ENCODE measurements at places on chromosomes 4 and X.

DNA sequence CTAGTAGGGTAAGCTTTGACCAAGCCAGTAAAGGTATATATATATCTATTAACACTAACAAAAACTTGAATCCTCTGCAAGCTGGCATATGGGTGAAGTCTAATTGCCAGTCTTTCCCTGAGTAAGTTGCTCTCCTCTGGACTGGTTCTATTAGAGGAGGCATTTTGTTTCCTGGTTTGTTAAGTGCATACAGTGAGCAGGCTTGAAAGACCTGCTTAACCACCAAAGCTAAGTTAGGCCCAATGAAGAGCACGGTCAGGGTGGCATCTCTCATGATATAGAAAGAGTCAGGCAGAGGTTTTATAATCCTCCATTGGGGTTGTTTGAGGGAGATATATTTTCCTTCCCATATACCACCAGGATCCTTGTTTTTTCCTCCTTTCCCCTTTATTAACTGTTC, 9.6 kb upstream of the AREG start:
- DNase-seq = no peak

- no peak for DNase-seq
Observed at GRCh38 chr4:168529257-168529656, 32.4 kb downstream of the PALLD start.

DNA sequence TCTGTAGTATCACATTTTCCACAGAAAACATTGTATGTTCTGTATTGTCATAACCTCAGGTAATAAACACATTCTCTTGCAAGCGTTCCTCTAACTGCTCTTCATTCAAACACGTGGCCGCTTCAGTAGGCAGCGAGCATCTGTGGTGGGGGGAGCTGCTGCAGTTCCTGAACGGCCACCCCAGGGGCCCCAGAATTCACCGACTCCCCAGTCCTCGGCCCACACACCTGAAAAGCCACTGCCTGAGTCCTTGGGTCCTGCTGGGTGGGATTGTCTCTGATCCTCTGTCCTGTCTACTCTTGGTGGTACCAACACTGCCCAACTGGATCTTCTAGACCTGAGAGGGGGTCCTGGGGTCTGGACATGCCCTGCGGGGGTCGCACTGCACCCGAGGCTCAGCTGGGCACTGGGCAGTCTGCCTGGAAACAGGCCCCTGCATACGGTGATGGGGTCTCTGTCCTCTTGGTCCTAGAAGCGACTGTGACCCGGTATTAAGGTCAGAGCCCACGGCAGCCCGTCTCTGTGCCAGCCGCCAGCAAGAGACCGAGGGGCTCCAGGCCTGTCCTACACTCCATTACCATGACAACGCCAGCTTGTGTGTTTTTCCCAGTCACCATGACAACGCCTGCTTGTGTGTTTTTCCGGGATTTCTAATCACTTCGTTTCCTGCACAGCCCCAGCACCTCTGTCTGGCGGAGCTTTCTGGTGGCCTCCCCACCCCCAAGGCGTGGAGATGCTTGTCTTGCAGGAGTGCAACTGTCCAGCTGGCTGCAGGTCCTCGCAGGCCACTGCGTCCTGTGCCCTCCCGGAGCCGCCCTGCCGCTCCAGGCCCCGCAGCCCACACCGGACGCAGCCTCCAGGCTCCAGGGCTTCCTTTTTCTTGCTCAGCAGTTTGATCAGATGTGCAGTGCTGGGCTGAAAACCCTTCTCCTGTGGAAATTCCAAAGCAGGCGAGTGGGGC, 16.0 kb downstream of the CTBP1 start:
- DNase-seq = peak; percentile 64

GRCh38 chr4:2842687-2843262, 869 bp upstream of the ADD1 start:
- DNase-seq = no peak

- DNase-seq = no peak
Observed at GRCh38 chr4:72340803-72341431, 228.1 kb downstream of the ADAMTS3 start.

- DNase-seq = no peak
Observed at GRCh38 chrX:23766650-23767551, 16.1 kb upstream of the SAT1 start.

GRCh38 chr4:26762650-26763049, 98.0 kb upstream of the STIM2 start:
- DNase-seq = no peak

DNA sequence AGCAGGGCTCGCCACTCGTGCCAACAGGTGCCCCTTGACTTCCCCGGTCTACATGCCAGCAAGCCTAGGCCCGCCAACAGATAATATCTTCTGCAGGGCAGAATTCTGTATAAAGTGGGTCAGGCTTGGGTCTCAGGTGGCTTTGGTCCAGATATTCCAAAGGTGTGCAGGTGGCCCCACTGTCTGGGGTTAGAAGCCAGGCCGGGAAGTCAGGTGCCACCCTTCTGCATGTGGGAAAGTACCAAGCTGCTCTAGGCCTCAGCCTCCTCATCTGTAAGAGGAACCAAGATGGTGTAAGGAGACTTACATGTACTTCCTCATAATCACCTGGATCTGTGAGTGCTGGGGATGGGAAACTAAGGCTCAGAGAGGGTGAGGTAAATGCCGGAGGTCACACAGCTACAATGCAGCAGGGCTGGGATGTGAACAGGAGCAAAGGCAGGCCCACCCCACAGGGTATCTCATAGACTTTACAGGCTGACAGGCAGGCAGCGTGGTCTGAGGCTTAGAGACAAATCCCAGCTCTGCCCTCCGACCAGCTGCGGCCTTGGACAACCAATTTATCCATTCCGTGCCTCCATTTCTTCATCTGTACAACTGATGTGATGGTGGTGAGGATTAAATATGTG, 35.9 kb downstream of the WDR1 start:
- peak; percentile 32 for DNase-seq

GRCh38 chrX:48591255-48591791, 6.0 kb upstream of the WDR13 start:
- DNase-seq = no peak

DNA sequence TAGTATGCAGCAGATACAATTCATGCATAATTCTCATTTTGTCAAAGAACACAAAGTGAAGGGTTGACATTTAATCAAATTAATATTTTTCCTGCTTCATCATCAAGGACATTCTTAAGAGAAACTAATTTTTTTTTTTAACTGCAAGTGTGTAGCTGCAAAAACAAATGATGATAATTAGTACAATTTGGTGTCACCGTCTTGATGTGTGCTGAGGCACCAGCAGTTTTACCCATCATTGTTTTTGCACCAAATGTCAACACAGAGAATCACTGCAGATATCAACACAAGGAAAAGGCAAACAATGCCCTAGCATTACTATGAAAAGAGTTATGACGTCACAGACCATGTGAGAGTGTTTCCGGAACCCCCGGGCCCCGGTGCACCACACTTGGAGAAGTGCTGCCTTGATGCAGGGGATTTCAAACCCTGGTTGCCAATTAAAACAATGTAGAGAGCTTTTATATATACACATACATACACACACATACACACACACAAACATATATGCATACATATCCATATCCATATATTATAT, 55.9 kb downstream of the AGA start:
- DNase-seq = no peak

- DNase-seq = no peak
Observed at GRCh38 chr4:38601244-38601915, 62.6 kb upstream of the KLF3 start.

DNA sequence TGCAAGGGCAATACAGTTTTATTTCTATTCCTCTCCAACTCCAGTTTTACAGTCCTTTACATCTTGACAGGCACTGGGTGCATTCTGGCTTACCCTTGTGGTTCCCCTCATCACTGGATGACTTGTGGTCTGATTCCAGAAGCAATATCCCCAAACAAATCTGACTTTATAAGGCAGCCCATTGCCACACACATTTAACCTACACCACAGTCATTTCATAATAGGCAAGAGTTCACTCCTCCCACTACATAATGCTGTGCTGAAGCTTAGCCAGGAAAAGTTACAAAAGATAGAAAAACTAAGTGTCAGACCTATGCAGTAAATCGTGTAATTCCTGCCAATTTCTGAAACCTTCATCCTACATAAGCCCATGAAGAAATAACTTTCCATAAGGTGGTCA, 82.9 kb upstream of the MID1IP1 start:
- no peak for DNase-seq

DNA sequence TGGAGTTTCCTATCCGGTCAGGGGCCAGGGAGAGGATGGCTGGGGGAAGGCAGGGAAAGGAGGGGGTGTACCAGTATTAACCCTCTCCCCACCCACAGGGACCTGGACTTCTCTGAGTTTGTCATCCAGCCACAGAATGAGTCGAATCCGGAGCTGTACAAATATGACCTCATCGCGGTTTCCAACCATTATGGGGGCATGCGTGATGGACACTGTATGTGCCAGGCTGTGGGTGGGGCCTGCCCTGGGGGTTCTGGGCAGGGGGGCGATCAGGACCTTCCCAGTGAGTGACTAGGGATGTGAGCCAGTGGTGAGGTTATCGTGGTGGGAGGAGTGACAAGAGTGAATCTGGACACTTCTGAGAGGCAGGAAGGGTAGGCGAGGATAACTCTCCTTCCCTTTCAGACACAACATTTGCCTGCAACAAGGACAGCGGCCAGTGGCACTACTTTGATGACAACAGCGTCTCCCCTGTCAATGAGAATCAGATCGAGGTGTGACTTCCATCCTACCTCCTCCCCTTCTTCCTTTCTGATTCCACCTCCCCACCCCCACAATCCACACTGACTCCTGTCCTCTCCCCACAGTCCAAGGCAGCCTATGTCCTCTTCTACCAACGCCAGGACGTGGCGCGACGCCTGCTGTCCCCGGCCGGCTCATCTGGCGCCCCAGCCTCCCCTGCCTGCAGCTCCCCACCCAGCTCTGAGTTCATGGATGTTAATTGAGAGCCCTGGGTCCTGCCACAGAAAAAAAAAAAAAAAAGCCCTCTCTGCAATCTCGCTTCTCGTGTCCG, 14.6 kb downstream of the USP11 start:
- no peak for DNase-seq

DNA sequence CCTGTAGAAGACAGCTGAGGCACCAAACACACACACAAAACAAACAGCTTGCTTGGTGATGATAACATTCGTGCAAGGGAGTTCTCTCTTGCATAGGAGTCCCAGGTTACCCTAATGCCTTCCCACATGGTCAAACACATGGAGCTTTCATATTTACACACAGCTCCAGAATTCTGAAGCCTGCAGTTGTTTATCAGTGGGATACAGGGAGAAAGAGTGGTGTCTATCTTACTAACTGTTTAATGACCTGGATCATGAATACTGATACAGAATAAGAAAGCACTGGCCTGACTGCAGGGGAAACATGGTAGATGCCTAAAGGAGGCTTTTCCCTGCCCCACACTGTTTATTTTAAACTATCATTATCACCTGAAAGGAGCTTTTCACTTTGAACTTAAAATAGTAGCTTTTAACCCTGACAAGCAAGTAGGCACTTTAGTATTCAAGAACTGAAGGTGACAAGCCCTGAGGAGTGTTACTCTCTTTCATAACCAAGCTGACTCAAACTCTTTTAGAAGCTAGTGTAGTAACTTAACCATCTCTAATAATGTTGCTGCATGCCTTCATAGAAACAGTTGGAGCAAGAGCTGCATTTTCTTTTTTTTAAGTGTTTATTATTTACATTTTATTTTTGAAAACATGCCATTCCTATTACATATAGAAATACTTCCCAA, 15.6 kb downstream of the TET2 start:
- no peak for DNase-seq

DNA sequence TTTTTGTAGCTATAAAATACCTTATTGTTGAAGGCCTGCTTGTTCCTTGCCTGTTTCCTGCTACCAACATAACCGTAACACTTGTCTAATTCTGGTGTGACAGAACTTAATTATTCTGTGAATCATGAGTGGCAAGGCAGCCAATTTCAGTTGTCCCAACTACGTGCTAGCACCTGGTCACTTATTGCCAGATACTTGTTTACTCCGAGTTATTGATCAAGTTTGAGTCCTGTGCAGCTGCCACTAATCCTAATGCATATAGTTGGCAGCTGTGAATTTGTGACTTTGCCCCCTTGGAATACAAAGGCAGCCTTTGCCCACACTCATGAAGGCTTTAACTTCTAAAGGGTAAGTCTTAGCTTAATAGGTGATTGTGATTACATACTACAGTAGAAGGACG, 7.8 kb upstream of the RNF128 start:
- no peak for DNase-seq

DNA sequence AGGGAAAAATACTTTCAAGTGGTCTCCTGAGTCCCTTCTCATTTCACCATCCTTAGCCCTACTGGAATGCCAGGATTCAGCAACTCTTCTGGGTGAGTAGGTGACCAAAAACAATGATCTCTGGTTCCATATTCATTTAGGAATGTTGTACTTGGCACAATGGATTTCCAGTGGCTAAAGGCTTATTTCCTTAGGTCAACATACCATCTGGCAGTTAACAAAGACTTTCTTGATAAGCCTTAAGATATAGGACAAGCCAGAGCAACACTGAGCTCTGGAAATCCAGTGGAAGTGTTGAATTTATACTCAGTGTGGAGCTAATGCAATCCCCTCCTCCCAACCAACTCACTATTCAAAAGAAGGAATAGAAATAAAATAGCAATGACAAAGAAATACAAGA, 139.4 kb upstream of the EMCN start:
- no peak for DNase-seq

DNA sequence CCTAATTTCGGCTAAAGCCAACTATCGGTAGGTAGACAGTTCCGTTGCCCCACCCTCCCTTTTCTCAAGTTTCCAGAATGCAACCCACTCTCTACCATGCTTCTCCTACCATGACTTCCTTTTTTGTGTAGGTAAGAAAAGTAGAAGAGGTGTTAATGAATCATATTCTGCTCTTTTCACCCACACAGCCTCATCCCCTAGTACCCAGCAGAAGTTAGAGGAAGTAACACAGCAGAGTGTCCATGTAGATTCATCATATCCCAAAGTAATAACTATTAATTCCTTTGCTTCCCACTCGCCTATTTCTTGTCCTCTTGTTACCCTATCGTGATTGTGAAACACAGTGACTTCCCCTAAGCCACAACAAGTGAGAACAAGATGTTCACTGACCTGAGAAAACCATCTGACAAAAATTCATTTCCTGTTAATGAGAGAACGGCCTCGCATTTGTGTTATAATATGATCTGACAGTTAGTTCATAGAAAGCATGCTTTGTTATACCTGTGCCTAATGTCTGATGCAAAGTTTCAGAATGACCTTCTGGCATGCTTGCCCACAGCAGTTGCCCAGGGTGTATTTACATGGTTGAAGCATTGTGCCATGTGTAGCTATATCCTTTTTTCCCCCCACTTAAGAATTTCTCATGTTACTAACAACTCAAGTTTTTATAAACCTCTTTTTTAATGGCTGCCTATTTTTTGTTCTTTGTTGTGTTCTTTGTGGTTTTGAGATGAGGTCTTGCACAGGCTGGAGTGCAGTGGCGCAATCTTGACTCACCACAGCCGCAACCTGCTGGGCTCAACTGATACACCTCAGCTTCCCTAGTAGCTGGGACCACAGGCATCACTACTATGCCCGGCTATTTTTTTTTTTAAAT, 185.6 kb downstream of the RAP1GDS1 start:
- no peak for DNase-seq

DNA sequence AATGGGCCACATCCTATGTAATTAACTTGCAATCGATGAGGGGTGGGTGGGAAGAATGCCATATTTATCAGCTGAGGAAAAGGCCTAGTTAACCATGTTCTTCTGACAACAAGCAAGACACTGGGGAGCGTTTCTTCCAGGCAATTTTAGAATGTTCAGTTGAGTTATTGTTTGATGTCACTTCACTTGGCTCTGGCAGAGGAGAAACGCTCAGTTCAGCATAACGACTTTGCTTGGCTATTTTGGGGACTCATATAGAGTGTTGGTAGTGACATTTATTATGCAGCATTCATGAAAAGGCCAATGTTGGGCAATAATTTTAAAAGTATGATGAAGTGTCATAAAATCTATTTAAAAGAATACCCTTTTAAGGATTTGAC, 648 bp downstream of the SYNPO2 start:
- no peak for DNase-seq
